CD8-positive, alpha-beta T cell (primary cell): ENCODE measurements at places on chromosomes 4 and X.

DNA sequence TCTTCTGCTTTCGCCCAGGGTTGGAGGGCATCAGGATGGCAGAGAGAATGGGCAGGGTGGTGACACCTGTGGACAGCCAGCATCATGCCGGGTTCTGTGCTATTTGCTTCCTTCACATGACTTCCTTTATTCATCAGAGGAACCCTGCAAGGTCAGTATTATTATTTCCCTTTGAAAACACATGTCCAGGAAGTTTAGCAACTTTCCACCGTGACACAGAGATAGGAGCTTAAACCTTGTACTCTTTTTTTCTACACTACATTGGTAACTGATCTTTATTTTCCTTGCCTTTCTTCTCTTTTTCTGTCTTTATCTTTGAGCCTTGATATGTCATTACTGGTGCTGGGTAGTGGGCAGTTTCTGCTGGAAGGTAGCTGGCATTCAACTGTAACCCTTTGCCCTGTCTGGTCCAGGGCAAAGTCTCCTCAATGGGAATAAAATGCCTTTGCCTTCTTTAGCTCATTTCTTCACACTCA, 5.0 kb upstream of the MGST2 start:
- DNase-seq: no peak

DNA sequence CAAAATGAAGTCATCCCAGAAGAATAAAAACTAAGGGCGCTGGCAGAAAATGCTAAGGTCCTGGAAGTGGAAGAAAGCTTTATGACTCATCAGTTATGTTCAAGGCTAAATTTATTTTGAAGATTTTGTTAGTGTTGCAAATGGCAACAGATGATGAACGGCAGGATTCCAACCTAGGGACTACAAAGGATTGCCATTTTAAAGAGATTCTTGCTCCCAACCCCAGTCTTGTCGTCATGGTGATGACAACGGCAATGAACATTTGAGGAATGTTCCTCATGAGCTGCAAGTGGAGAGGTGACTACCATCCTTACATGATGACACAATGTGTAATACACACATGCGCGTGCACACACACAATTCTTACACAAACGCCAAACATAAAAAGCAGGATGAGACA, 54.4 kb upstream of the FTHL17 start:
- DNase-seq: no peak

DNA sequence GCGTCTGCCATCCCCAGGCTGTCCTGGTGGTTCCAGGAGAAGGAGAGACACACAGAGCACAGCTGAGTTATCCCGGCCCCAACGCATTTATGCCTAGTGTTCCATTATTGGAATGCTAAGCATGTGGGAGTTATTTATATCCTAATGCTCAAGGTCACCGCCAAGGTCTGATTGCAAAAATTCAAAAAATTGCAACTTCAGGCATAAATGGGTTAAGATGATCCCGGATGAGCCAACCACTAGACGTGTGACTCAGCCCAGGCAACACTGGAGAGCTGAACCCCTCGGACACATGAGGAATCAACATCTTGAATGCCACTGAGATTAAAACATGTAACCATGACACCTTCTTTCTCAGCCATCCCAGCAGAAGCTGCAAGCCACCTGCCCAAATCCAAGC, 3.8 kb upstream of the ZCCHC4 start:
- no peak for DNase-seq

DNA sequence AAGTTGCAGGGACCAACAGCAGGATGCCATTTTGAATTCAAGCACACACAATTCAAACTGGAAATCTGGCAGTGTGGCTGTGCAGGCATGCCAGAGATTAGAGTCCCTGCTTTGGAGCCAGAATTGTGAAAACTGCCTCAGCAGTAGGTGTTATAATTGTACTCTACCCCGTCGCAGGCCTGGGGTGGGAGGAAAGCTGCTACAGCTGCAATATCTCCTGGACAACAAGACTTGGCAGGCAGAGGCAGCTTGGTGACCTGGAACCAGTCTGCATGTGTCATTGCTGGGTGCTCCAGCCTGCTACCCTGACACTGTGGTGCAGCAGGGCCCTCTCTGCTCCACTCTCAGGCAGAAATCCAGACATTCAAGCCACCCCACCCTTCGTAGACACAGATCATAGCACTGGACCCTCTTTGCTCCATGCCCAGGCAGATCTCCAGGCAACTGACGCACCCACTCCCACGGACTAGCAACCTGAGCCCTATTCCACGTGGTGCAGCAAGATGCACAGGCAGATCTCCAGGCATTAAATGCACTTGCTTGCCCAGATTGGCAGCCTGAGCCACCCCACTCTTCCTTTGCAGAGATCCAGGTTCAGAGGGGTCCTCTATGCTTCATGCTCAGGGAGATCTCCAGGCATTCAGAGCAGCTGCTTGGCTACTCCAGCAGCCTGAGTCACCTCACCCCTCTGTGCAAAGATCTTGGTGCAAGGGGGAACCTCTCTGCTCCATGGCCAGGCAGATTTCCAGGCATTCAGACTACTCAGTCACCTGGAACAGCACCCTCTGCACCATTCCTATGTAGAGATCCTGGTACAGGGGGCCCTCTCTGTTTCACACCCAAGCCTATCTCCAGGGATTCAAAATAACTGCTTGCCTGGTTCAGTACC, 140.5 kb downstream of the LRBA start:
- DNase-seq: no peak

GRCh38 chr4:114606245-114606644, 7.6 kb downstream of the UGT8 start:
- no peak for DNase-seq

- DNase-seq: no peak
Observed at GRCh38 chrX:2794336-2794735, 34.4 kb upstream of the GYG2 start.

DNA sequence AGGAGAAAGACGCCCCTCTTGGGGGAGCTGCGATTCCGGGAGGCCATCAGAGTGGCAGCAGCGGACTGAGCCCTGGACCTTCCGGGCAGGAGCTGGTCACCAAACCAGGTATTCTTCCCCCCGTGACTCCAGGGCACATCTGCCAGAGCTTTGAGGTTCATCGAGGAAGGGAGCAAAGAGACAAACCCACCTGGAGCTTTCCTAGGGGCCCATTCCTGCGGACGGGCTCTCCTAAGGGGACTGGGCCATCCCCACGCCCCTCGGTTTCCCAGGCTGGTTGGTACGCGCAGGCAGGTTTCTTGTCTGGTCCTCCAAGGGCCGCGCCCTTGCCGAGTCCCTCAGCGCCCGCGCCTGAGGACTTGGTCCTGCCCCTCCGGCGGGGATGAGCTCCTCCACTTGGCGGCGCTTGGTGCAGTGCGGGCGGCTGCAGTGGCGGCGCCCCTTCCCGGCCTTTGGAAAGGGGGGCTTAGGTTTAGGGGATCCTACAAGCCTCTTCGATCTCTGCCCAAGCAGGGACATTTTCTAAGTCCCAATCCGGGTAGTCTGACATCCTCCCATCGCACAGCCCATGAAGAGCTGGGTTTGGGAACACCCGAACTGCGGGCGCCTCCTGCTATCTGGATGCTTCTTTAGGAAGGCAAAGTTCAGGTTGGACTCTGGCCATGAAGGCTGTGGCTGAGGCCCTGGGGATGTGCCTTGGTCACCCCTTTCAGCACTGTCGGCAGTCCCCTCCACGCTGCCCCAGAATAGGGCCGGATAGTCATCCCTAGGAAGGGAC, 538 bp downstream of the STBD1 start:
- DNase-seq: no peak

GRCh38 chr4:9904976-9905587, 116.2 kb downstream of the SLC2A9 start:
- no peak for DNase-seq

DNA sequence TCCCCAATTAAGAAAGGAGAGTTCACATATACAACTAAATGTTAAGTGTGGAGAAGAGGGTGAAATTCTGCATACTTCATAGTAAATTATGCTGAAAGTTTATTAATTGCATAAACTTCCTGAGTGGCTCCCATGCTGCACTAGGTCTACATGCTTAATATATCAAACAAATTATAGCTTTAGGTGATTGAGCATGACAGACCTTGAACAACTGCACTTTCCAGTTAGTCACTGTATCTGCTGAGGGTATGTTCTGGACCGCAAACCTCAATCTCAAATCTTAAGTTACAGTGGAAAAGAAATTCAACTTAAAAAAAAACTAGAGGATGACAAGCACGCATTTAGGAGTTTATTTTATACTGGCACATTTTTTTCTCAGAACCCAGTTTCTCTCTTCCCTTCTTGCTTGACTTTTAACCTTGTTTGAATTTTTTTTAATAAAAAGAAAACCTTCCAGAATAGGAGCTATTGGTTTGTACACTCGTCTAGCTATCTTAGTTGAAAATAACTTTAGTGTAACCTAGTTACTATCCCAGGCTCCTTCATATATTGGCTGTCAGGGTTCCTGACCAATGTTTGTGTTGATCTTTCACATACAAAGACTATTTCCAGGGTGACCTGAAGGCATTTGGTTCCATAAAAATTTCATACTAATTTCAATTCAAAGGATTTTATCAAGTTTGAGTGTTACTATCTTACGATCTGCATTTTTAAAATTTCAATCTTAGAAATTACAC, 10.2 kb upstream of the FAM120C start:
- DNase-seq: no peak

- DNase-seq: no peak
Observed at GRCh38 chr4:97457253-97457652, 686.0 kb downstream of the STPG2 start.

GRCh38 chr4:99848591-99849001, 32.0 kb downstream of the DAPP1 start:
- DNase-seq: no peak

DNA sequence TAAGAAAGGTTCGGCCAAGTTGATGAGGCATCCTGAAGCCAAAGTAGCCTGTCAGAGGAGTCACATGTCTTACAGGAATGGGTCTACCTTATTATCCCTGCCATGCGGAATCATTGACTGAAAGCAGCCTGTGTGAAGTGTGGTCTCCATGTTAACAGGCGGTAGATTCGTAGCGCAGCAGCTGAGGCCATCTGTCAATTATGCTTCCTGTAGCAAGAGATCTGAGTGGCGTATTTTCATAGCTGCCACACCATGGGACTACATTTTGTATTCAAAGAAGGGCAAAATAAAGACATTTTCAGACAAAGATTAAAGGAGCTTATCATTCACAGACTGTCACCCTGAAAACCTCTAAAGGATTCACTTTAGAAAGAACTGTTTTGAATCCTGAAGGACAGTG, 11.2 kb upstream of the MED14 start:
- no peak for DNase-seq

DNA sequence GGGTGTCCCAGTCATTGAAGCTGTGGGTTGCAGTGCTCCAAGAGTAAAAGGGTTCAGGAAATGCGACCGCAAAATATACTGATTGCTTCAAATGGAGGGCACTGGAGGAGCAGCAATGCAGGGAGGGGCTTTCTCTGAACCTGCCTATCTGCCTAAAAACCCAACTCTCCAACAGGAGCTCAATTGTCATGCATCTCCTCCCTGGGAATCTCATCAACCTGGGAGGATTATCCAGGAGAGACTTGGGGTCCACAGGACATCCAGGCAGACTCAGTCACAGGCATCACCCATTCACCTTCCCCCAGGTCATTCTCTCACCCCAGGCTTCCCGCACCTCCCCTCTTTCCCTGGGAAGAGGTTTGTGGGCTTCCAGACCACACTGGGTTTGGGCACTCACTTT, 38.2 kb upstream of the TLR3 start:
- no peak for DNase-seq

DNA sequence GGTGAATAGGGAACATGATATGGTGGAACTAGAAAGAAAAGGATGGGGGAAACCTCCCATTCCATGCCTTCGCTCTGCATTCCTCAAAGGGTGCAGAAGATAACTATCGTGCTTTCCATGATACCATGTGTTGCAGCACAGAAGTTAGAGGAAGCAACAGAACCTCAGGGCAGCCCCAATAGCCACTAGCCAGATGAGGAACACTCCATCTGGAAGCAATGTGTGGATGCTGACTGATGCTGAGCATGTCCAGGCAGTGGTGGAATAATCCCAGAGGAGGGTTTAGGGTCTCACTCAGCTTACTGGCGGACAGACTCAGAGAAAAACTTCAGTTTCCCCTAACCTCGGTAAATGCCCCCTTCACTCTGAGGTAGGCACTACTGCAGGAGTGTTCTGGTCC, 7.5 kb downstream of the SMIM10 start:
- no peak for DNase-seq

DNA sequence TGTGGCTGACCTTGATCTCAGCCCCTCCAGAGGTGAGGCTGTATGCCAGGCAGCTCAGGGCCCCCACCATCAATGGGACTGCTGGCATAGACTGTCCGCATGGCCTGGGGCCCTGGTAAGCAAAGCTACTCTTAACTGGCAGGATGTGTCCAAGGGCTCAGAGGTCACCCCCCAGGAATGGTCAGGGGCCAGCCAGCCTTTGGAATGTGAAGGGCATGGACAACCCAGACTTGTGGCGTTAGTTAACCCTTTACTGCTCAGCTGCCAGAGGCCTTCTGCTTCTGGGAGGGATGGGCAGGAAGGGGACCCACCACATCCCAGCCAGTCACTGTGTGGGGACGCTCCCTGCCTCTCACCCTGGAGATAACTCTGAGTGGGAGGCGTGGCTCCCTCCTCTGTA, 80.1 kb upstream of the PSAPL1 start:
- DNase-seq: no peak

DNA sequence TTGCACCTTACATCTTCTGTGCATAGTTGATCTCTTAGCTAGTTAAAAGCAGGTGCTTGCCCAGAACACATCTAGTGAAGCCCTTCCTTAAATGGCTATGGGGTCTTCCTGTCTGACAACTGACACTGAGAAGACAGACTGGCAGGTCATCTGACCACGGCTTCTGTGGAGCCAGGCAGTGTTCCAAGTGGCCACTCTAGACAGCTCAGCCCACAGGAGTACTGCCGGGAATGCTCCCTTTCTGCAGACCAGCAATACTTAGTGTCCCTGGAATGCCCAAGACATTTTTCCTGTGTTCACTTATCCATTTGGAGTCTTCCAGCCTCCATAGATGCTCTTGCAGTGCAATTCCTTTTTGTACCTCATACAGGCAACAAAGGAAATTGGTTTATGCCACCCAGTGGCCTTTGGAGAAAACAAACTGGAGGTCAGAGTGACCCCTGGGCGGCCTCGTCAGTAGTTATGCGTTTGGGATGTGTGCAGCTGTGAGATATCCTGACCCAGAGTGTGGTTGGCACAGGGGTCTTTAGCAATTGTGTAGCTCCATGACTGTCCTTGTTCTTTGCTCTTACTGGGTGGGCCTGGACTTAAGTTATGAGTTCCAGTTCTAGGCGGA, 335.5 kb downstream of the ARHGAP10 start:
- no peak for DNase-seq

DNA sequence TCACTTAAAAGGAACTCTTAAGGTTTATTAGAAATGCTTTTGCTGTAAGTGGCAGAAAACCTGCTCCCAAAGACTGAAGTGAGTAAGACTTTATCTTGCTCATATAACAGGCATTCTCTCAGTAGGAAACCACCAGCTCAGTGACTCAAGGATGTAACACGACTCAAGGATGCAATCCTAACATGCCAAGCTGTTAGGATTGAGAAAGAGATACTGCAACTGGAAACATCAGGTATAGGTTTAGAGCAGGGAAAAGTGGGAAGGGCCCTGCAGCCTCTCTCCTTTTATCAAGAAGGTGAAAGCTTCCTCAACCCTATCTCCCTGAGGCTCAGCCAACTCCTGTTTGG, 11.9 kb upstream of the SLC9A7 start:
- no peak for DNase-seq

- no peak for DNase-seq
Observed at GRCh38 chr4:146981651-146982050, 36.0 kb upstream of the TTC29 start.

GRCh38 chrX:38881727-38882126, 80.5 kb downstream of the MID1IP1 start:
- no peak for DNase-seq
